ENCODE measurements at places on chromosomes 5 and 9. TPM values are rescaled to one million over a fixed set of nuclear protein-coding genes. Genes with fewer than 3 reads are reported as not detected.

PLPP7 gene
- total RNA-seq, result 120 TPM

ZNF346 gene
- total RNA-seq, result 8.5 TPM

THOC3 gene
- total RNA-seq, result 9.7 TPM

CCNO gene
- not detected for total RNA-seq

CTSV gene
- 0.14 TPM for total RNA-seq

DELE1 gene
- 125 TPM for total RNA-seq

FOXI1 gene
- total RNA-seq, result not detected

IFNA21 gene
- not detected for total RNA-seq

ACTBL2 gene
- total RNA-seq, result not detected

PIP5K1B gene
- 71.9 TPM for total RNA-seq

NR6A1 gene
- 1.0 TPM for total RNA-seq

DNA sequence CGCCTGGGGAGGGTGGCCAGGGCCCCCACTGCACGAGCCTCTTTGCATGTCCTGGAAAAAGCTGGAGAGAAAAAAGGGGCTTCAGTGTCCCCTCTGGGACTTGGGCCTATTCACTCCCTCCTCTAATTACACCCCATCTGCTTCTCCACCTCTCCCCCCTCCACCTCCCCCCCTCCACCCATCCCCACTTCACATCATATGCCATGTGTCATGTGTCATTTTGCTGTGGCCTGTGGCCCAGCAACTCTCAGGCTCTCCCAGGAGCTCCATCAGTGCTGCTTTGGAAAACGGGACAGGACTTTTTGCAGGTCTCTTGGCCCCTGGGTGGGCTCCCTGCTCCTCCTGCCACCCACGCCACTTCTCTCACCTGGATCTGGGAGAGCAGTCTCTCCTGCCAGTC is 68.7 kb downstream of the NTNG2 start:
- H3K4me3 ChIP-seq, result no peak overlapping the region
- H3K27me3 ChIP-seq, result peaks cover 66% of the 10 kb centered on the region

GRCh38 chr9:94888775-94889174 is 162.3 kb downstream of the AOPEP start:
- H3K4me3 ChIP-seq, result no peak overlapping the region
- H3K4me1 ChIP-seq, result peaks cover 21% of the 10 kb centered on the region
- H3K27ac ChIP-seq, result no peak overlapping the region
- no peak for DNase-seq
- no peaks in the 10 kb centered on the region for H3K36me3 ChIP-seq

DNA sequence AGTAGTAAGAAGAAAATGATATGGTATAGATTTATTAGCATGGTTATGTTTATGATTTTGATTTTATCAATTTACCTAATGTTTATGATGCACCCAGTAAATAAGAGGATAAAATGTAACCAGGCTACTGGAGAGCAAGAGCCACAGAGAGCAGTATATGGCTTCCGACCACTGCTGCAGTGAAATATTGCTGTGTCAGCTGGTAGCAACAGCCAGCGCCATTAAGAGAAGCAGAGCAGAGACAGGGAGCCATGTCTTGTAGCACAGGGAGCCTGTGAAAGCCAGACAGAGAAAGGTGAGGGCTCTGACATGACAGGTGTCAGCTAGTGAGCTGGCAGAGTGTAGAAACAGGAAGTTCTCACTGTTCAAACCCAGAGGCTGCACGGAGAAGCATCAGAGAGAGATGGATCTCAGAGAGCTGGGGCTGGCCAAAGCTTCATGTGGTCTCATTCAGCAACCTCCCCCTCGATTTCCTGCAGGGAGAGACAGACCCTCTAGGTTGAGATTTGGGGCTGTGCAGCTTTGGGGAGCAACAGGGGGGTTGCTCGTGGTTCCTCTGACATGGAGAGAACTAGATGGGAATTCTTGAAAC is 202.1 kb downstream of the MED10 start:
- no peaks in the 10 kb centered on the region for H3K4me1 ChIP-seq
- peaks cover 10% of the 10 kb centered on the region for H3K27me3 ChIP-seq
- H3K4me3 ChIP-seq, result no peak overlapping the region
- no peak overlapping the region for H3K27ac ChIP-seq

DNA sequence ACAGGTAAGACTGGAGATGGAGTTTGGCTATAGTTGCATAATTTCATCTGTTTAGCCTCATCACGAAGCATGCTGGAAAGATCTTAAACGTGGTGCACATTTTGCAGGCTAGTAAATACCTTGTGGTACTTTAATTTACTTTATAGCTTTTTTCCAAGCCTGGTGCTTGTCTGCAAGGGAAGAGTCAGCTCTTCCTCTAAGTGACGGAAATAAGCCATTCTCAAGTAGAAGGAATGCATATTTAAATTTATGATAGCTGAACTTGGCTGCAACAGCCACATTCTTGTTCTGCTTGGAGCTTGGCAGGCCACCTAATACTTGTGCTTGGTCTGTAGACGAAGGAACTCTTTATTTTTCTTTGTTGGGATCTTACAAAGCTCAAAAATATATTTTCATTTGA is 188.0 kb upstream of the PIK3R1 start:
- no peaks in the 10 kb centered on the region for H3K36me3 ChIP-seq
- no peak overlapping the region for H3K4me3 ChIP-seq
- peak overlapping the region; percentile 29 for H3K27ac ChIP-seq
- peaks cover 38% of the 10 kb centered on the region for H3K4me1 ChIP-seq

GRCh38 chr9:126276056-126276728 is 50.4 kb upstream of the MVB12B start:
- no peak overlapping the region for H3K27ac ChIP-seq
- H3K4me3 ChIP-seq, result no peak overlapping the region
- no peaks in the 10 kb centered on the region for H3K4me1 ChIP-seq

GRCh38 chr9:120398286-120398685 is 181.7 kb downstream of the CDK5RAP2 start:
- H3K27ac ChIP-seq, result no peak overlapping the region
- H3K36me3 ChIP-seq, result peaks cover 97% of the 10 kb centered on the region
- H3K27me3 ChIP-seq, result no peaks in the 10 kb centered on the region
- no peaks in the 10 kb centered on the region for H3K4me1 ChIP-seq
- DNase-seq, result no peak

- no peaks in the 10 kb centered on the region for H3K27me3 ChIP-seq
- H3K27ac ChIP-seq, result peak overlapping the region; percentile 63
- H3K4me1 ChIP-seq, result peaks cover 12% of the 10 kb centered on the region
- no peak overlapping the region for H3K4me3 ChIP-seq
- H3K36me3 ChIP-seq, result no peaks in the 10 kb centered on the region
These were observed 6.1 kb upstream of the TMEFF1 start for GRCh38 chr9:100466829-100467221.

DNA sequence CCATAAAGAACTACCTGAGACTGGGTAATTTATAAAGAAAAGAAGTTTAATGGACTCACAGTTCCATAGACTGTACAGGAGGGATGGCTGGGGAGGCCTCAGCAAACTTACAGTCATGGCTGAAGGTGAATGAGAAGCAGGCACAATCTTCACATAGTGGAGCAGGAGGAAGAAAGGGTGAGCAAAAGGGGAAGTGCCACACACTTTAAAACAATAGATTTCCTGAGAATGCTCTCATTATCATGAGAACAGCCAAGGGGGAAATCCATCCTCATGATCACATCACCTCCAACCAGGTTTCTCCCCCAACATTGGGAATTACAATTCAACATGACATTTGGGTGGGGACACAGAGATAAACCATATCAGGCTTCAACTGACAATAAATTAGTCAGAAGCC is 664.9 kb downstream of the TAF11L14 start:
- no peaks in the 10 kb centered on the region for H3K36me3 ChIP-seq
- DNase-seq, result no peak
- no peak overlapping the region for H3K4me3 ChIP-seq
- H3K27me3 ChIP-seq, result peaks cover 13% of the 10 kb centered on the region

GRCh38 chr9:19698960-19699359 is 89.9 kb downstream of the SLC24A2 start:
- no peaks in the 10 kb centered on the region for H3K4me1 ChIP-seq
- H3K27ac ChIP-seq, result no peak overlapping the region
- H3K36me3 ChIP-seq, result no peaks in the 10 kb centered on the region
- H3K27me3 ChIP-seq, result no peaks in the 10 kb centered on the region
- H3K4me3 ChIP-seq, result no peak overlapping the region
- DNase-seq, result no peak

- H3K4me1 ChIP-seq, result peaks cover 10% of the 10 kb centered on the region
- no peak for DNase-seq
- peaks cover 82% of the 10 kb centered on the region for H3K36me3 ChIP-seq
These were observed 117.8 kb upstream of the CACNA1B start for GRCh38 chr9:137759649-137760321.

- H3K36me3 ChIP-seq, result no peaks in the 10 kb centered on the region
- peak overlapping the region; percentile 74 for H3K27ac ChIP-seq
- peaks cover 34% of the 10 kb centered on the region for H3K4me1 ChIP-seq
- no peak for DNase-seq
These were observed 17.5 kb upstream of the MSMP start for GRCh38 chr9:35771534-35771933.

DNA sequence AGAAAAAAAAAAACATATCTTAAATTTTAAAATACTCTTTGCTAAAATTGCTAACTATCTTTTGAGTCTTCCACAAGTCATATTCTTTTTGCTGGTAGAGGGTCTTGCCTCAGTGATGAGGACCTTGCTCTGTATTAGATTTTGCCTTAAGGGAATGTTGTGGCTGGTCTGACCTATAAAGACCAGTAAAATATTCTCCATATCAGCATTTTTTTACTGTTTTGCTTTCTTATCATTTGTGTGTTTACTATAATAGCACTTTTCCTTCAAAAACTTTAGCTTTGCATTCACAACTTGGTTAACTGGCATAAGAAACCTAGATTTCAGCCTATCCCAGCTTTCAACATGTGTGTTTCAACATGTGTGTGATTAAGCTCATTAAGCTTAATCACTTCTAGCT is 224.7 kb upstream of the CDH18 start:
- H3K36me3 ChIP-seq, result no peaks in the 10 kb centered on the region
- H3K4me1 ChIP-seq, result no peaks in the 10 kb centered on the region
- H3K4me3 ChIP-seq, result no peak overlapping the region
- H3K27me3 ChIP-seq, result no peaks in the 10 kb centered on the region
- H3K27ac ChIP-seq, result no peak overlapping the region

GRCh38 chr9:121169094-121169601 is 32.5 kb downstream of the RAB14 start:
- no peak for DNase-seq
- peaks cover 85% of the 10 kb centered on the region for H3K36me3 ChIP-seq
- H3K4me1 ChIP-seq, result peaks cover 6% of the 10 kb centered on the region
- H3K27me3 ChIP-seq, result no peaks in the 10 kb centered on the region
- H3K27ac ChIP-seq, result no peak overlapping the region
- H3K4me3 ChIP-seq, result no peak overlapping the region

GRCh38 chr5:116303340-116303739 is 218.5 kb downstream of the COMMD10 start:
- no peaks in the 10 kb centered on the region for H3K4me1 ChIP-seq
- H3K36me3 ChIP-seq, result peaks cover 87% of the 10 kb centered on the region
- H3K4me3 ChIP-seq, result no peak overlapping the region
- DNase-seq, result no peak
- no peaks in the 10 kb centered on the region for H3K27me3 ChIP-seq

GRCh38 chr5:10964806-10965205 is 203.8 kb upstream of the DAP start:
- H3K27ac ChIP-seq, result no peak overlapping the region
- peaks cover 10% of the 10 kb centered on the region for H3K27me3 ChIP-seq
- H3K4me3 ChIP-seq, result no peak overlapping the region
- no peak for DNase-seq
- no peaks in the 10 kb centered on the region for H3K4me1 ChIP-seq

- H3K27ac ChIP-seq, result peak overlapping the region; percentile 74
- no peak for DNase-seq
- no peaks in the 10 kb centered on the region for H3K36me3 ChIP-seq
- no peaks in the 10 kb centered on the region for H3K27me3 ChIP-seq
- H3K4me1 ChIP-seq, result peaks cover 35% of the 10 kb centered on the region
These were observed 479.7 kb downstream of the CETN3 start for GRCh38 chr5:89929834-89930233.

All from left ventricle myocardium inferior (tissue), 1 donor.